NCI-H2081 (cell line): ENCODE measurements at places on chromosomes 2 and 18.

- DNase-seq = no peak
Observed at GRCh38 chr2:191646163-191646902, 31.6 kb upstream of the NABP1 start.

- no peak for DNase-seq
Observed at GRCh38 chr18:62781893-62782292, 66.6 kb downstream of the PHLPP1 start.

- DNase-seq = no peak
Observed at GRCh38 chr2:113054066-113054465, 1.4 kb upstream of the IL36B start.

DNA sequence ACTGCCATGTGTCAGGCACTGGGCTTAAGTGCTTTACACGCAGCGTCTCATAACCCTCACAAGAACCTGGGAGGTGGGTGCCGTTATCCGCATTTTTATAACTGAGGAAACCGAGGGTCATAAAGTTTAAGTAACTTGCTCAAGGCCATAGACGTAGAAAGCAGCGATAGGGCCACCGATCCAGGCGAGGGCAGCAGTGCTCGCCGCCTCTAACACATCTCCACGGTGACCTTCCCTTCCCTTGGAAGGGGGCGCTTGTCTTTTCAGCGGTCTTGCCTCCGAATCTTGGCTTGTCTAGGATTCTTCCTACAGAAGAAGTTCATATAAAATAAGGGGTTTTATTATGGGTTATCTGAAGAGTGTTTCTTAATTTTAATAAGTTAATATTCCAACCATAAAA lies 186.6 kb downstream of the GBX2 start:
- no peak for DNase-seq

DNA sequence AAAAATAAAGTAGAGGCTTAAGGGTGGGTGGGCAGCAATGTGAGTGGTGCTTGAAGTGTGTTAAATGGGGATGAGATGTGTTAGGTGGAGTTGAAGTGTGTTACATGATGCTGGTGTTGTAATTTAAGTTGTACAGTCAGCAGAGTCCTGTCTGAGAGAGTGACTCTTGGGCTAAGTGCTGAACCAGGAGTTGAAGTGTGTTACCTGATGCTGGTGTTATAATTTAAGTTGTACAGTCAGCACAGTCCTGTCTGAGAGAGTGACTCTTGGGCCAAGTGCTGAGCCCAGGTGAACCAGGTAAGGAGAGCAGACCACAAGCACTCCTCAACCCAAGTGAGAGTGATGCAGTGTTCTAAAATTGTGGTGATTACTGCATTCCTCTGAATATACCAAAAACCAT lies 40.6 kb downstream of the LCLAT1 start:
- no peak for DNase-seq

GRCh38 chr18:55470826-55471225 lies 117.2 kb downstream of the TCF4 start:
- DNase-seq = no peak

GRCh38 chr2:49404108-49404507 lies 249.8 kb upstream of the FSHR start:
- DNase-seq = peak; percentile 89

DNA sequence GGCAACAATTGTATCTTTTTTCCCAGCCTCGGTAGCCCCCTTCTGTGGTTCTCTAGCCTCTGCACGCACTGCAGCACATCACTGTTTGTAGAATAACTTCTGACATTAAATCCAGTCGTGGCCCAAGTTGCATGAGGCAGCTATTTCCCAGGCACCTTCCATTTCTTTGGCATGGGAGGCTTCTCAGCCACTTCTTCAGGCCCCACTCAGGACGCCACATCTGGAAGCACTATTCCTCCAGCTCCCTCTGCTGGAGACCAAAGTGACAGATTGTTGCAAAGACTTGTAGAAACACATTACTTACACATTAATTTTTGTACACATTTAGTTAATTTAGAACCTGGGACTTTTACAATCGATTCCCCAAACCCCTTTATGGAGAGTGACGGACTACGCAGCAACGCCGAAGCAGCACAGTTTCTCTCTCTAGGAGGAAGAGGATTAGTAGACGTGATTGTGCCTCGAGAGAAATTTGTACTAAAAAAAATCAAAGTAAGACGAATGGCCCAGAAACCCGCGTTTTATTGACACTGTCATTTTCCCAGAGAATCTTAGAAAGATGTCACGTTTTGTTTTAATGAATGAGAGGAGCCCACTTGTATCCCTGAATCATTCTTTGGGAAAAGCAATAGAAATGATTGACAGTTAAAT lies 57.8 kb upstream of the RGPD5 start:
- peak; percentile 46 for DNase-seq

GRCh38 chr2:11891671-11892440 lies 145.4 kb downstream of the LPIN1 start:
- DNase-seq = no peak

GRCh38 chr18:2337552-2338141 lies 233.7 kb downstream of the METTL4 start:
- DNase-seq = no peak

DNA sequence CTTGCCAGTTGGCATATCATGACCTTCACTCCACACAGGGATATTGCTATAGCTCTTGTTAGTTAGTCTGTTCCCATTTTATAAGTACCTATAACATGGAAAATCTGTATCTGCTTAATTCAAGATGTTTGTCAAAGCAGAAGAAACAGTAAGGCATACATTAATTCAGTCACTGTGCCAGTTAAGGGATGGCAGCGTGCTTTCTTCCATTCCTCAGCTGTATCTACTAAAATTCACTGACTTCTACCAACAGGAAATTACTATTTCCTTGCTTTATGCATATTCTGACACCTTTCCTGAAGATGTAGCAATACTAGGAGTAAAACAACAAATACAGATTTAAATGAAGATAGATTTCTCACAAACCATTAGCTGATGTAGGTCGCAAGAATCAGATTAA lies 59.9 kb downstream of the RNF152 start:
- DNase-seq = no peak

DNA sequence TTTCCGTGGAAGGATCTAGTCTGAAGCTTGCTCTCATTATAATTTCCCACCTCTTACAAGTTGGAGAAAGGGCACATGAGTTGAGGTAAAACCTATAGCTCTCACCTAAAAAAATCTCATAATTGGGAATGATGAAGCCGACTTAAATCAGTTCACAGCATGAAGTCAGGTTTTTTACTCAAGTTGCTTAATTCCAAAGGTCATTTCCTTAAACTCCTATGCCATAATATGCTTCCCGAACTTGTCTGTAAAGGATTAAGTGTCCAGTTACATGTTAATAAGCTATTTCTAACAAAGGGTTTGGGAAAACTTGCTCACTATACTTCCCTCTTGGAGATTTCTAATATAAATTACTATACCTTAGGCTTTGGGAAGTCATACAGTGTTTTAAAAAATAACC lies 481.2 kb downstream of the NUP35 start:
- no peak for DNase-seq

DNA sequence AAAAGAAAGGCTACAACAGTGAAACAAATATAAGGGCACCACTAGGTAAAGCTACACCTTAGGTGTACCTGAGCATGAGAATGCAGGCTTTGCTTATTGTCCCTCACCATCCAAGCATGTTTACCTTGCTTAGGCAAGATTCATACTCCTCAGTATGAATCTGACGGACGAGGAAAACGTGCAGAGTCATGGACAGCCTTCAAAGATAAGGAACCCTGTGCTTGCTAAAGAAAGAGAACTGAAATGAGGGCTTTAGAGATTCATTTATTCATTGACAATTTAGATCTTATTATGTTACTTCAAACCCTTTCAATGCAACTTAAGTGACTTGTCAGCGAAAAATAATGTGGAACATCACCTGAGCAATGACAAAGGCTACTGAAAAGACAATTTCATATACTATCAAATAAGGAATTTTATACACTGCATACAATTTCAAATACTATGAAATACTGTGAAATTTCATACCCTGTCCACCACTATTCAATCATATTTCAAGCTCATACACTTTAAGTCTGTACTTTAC lies 21.7 kb downstream of the CLASP1 start:
- no peak for DNase-seq

DNA sequence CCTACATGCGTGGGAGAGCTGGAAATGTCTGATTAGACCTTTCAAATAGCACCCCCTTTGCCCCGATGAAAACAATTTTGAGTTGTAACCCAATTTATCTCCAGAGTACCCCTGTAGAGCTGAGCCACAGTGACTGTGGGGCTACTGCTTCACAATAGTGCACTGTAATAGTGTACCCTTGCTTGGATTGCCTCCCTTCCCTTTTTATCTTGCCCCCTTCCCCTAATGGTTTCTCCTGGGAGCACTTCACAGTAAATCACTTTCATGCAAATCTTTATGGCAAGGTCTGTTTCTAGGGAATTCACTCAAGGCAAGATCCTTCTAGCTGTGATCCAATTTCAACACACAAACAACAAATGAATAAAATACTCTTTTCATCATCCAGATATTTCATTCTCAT lies 687.6 kb downstream of the MBD2 start:
- DNase-seq = no peak

DNA sequence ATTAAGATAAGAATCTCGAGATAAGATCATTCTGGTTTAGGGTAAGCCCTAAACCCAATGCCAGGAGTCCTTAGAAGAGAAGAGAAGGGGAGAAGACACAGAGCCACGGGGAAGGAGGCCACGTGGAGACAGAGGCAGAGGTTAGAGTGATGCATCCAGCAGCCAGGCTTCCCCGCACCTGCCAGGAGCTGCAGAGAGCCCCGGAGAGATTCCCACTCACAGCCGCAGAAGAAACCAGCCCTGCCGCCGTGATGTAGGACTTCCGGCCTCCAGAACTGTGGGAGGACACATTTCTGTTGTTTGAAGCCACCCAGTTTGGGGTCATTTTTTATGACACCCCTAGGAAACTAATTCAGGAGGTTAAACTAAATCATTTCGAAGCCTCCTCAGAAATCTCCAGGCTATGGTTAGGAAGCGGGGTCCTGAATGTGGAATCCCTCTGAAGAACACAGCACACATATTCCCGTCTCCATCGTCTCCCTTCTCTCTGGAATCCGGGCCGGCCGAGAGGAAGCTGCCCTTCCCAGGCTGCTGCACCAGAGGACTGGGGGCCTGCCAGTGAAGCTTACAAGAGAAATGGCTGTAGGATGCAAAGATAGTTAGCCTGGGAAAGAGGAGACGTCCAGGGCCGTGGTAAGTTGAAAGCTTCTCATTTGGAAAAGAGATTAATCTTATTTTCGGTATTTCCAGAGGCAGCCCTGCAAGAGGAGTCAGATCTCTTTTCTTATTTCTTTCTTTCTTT lies 156.6 kb downstream of the TWIST2 start:
- DNase-seq = no peak

DNA sequence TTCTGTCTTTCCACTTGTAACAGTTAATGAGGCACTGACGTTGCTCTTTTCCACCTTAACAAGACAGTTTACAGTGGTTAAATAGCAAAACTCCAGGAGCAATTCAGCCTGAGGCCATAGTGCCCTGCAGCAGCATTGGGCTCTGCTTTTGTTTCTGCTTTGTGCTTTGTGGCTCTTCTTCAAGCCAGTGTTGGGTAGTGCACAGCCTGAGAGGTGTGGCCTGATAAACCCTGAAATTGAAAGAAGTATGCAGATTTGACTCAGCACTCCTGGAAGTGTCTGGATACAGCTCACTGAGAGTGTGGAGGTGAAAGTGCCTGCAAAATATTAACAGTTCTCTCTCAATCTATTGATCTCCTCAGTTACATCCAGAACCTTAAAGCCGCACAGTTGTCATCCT lies 63.0 kb downstream of the STK25 start:
- DNase-seq = no peak

DNA sequence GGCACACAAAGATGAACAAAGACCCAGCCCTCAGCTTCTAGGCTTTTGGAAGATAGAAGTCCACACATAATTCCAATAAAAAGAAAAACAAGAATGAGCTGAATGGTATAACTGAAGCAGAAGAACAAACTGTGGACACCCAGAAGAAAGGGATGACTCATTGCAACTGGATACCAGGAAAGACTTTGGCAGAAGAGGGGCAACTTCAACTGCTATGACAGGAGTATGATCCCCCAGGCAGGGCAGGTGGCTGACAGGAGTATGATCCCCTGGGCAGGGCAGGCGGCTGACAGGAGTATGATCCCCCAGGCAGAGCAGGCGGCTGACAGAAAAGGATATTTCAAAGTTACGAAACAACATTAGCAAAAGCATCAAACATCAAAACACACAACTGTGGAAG lies 21.6 kb downstream of the PID1 start:
- no peak for DNase-seq

- DNase-seq = no peak
Observed at GRCh38 chr2:38615237-38615636, 12.5 kb upstream of the HNRNPLL start.

- DNase-seq = no peak
Observed at GRCh38 chr2:203326356-203326755, 1.8 kb upstream of the ABI2 start.

- DNase-seq = no peak
Observed at GRCh38 chr2:134453973-134454372, 200.1 kb downstream of the MGAT5 start.

GRCh38 chr2:173652311-173652710 lies 297.6 kb downstream of the CDCA7 start:
- DNase-seq = no peak
